ENCODE measurements at places on chromosomes 3 and 15.

GRCh38 chr3:194928831-194929577 is 243.3 kb downstream of the FAM43A start:
- no peak for DNase-seq

DNA sequence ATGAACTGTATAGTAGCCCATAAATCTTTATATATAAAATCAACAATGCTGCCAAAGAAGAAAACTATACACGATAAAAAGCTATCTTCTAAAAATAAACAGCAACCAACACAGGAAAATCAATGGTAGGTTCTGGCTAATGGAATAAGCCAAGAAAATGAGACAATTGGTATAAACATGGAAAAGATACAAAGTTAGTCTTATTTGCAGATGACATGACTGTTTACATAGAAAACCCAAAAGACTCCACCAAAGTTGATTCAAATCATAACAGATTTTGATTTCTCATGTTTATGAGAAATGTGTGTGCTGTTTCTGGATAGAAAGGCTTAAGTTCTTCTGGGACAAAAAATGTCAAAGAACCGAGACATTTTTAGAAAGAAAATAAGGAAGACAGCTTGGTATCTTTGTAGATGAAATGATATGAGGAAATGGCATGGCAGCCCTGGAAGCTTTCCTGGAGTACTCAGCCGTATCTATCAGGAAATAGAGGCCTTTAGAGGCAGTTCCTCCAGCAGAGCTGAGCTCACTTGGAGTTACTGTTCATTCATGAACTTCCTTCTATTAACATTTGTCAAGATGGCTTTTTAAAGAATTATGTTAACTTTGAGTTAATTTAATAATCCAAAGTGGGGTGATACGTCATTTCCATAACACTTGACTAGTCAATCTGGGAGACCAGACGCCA is 36.7 kb upstream of the VILL start:
- no peak for DNase-seq

DNA sequence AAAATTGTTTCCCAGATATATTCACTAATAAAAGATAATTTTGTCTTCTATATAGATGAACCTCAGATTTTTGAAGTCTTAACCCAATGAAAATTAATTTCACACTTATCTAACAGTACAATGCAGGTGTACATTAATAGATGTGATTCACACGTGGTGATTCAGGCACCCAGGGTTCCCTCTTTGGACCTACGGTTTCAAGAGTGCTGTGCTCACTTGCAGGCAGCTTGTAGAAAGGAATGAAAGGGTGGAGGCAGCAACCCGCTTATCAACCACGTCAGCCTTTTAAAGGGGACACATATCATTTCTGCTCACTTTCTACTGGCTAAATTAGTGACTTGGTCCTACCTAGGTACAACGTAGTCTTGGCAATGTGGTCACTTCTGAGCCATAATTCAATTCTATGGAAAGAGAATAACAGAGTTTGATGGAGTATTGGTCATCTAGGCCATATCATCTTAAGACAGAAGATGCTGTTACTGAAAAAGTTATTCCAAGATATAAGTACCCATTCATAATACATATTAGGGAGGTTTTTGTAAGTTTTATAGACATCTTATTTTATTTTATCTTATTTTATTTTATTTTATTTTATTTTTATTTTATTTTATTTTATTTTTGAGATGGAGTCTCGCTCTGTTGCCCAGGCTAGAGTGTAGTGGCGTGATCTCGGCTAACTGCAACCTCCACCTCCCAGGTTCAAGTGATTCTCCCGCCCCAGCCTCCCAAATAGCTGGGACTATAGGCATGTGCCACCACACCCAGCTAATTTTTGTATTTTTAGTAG is 37.9 kb downstream of the ACP3 start:
- DNase-seq, result no peak

- DNase-seq, result no peak
Measured at GRCh38 chr3:187359798-187360486, 8.2 kb upstream of the RTP4 start.

DNA sequence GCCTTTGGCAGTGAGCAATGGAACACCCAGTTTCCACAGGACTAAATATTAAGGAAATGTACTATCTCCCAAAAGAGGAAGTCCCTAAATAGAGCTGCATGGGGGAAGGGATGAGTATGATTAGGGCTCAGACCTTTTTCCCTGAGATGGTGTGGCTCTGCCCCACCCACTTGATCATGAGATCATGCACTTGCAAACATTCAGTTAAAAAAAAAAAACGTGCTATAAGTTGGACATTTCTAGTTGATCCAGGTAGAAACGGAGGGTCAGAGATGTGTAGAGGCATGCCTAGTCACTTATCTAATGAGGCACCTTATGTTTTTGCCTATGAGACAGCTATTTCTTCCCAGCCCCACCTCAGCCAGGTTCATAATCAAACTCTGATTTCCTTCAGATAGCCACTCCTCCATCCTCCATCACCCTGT is 24.5 kb upstream of the SSR3 start:
- no peak for DNase-seq

DNA sequence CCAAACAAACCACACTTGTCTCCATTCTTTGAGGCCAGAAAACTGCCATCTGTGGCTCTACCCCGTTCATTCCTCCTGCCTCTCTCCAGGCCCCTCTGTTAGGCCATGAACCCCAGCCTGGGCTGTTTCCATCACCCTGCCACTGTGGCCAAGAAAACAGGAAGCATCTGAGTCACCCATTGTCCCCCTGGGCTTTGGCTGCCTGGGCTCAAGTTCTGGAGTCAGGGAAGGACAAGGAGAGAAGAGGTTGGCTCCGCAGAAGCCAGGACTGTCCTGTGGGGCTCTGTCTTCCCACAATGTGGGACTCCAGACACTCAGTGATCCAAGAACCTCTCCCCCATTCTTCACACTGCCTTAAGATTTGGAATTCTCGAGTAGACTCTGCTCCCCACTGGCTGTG is 14.8 kb upstream of the LCTL start:
- DNase-seq, result no peak
